ENCODE measurements at places on chromosomes 4 and X. TPM values are rescaled to one million over a fixed set of nuclear protein-coding genes. Genes with fewer than 3 reads are reported as not detected.
A peak's percentile ranks its signal among the peaks of the same experiment; 100 is the strongest.

- H3K4me3 ChIP-seq = peak overlapping the region; percentile 57
- no peak for DNase-seq
- no peaks in the 10 kb centered on the region for H3K36me3 ChIP-seq
- no peak overlapping the region for H3K27ac ChIP-seq
- peaks cover 6% of the 10 kb centered on the region for H3K27me3 ChIP-seq
Observed at GRCh38 chrX:139204898-139205667, 325.5 kb upstream of the F9 start.

- H3K4me1 ChIP-seq = no peaks in the 10 kb centered on the region
- no peak for DNase-seq
- no peak overlapping the region for H3K4me3 ChIP-seq
- no peaks in the 10 kb centered on the region for H3K27me3 ChIP-seq
Observed at GRCh38 chr4:7779432-7779768, 160.3 kb downstream of the AFAP1 start.

SNCA gene
- polyA plus RNA-seq = 0.44 TPM

GRCh38 chrX:123087326-123087725 is 96.8 kb upstream of the GRIA3 start:
- no peaks in the 10 kb centered on the region for H3K36me3 ChIP-seq
- peaks cover 19% of the 10 kb centered on the region for H3K4me1 ChIP-seq
- H3K4me3 ChIP-seq = no peak overlapping the region
- DNase-seq = no peak

DNA sequence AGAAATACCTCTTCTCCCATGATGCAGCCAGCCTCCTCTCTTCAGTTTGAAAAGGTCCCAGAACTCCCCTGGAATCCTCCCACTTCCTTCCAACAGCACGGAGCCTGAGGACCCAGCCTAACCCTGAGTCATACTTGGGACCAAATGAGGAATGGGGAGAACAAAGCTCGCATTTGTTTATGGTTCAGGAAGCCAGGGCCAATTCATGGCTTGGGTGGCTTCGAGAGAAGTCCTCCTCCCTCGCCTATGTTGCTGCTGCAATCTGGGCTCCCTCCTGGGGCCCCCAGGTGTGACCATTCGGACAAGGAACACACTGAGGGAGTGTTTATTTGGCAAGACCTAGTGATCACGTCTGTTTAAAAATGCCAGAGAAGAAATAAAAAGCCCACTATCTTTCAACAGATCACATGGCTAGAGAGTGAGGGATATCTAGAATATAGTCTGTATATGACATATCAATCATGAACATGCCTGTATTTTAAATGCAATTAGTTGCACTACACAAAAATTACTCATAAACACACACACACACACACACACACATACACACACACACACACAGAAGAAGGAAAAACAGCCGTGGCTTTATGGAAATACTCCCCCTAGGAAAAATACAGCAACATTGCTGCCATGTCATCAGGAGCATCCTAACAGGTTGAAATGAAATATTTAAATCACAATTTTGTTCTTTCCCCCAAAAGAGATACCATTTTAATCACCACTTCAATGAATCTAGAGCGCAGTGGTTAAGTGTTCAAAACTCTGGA is 155.7 kb upstream of the MAP3K15 start:
- no peak overlapping the region for H3K4me3 ChIP-seq
- peaks cover 5% of the 10 kb centered on the region for H3K4me1 ChIP-seq
- H3K27ac ChIP-seq = no peak overlapping the region
- no peak for DNase-seq
- H3K27me3 ChIP-seq = no peaks in the 10 kb centered on the region
- H3K36me3 ChIP-seq = no peaks in the 10 kb centered on the region

DNA sequence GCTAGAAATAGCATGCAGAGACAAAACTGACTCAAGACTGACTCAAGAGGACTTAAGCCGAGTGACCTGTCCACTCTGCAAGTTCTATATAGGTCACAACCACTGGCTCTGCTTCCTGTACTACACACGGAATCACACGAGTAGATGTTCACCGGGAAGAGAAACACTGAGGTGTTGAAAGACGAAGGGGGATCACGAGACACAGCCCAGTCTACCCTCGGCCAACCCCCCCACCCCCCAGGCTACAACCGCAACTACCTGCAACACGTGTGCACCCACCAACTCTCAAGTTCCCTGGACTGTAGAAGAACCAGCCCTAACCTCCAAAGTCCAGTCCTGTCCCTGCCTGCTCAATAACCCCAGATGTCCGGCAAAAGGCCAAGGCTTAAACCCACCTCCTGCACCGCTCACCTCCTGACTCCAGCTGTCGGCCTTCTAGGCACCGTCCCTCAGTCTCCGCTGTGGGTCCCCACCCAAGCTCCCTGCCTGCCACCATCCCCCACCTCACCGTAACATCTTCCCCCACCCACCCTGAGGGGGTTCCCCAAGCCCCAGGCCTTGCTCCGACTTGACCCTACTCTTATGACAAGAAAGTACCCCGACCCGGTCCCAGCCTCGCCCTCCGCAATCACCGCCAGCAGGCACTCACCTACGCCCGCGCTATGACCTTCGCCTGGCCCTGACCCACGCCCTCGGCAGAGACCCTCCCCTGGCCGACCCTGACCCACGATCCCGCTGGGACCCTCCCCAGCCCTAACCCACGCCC is 739 bp downstream of the GAK start:
- no peaks in the 10 kb centered on the region for H3K27me3 ChIP-seq
- H3K27ac ChIP-seq = peak overlapping the region; percentile 88
- no peaks in the 10 kb centered on the region for H3K36me3 ChIP-seq

DNA sequence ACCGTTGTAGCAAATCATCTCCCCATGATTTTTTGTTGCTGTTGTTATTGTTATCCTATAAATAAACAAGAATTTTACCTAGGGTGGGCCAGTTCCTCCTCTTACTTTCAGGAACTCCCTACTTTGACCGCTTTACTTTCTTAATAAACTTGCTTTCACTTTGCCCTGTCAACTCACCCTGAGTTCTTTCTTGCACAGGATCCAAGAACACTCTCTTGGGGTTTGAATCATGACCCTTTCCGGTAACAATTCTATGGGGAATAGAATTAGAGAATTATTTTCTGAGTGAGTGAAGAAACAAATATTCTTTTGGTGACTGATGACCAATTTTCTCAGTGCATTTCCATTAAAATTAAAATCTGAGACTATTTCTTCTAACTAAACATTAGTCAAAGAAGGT is 584.0 kb upstream of the TENM3 start:
- no peak for DNase-seq
- H3K4me3 ChIP-seq = no peak overlapping the region
- H3K27ac ChIP-seq = no peak overlapping the region

ETDA gene
- polyA plus RNA-seq = not detected

DNA sequence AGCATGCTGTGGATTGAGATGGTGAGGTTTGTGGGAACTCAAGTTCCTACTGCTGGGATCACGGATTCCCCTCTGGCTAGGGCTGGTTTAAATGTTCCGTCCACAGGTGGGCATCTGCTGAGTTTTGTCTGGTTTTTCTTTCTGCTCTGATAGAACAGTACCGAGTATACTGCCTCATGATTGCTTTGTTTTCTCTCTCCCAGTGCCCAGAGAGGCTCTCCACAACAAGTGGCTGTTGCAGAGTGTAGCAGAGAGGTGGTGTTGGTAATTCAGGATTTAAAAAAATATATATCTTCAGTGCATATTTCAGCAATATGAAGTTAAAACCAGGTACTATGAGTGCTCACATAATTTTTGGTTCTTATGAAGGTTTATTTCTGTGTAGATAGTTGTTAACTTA is 213.7 kb downstream of the TEX13C start:
- no peak for DNase-seq
- no peaks in the 10 kb centered on the region for H3K36me3 ChIP-seq
- H3K27me3 ChIP-seq = no peaks in the 10 kb centered on the region
- no peak overlapping the region for H3K27ac ChIP-seq
- no peaks in the 10 kb centered on the region for H3K4me1 ChIP-seq
- no peak overlapping the region for H3K4me3 ChIP-seq

DNA sequence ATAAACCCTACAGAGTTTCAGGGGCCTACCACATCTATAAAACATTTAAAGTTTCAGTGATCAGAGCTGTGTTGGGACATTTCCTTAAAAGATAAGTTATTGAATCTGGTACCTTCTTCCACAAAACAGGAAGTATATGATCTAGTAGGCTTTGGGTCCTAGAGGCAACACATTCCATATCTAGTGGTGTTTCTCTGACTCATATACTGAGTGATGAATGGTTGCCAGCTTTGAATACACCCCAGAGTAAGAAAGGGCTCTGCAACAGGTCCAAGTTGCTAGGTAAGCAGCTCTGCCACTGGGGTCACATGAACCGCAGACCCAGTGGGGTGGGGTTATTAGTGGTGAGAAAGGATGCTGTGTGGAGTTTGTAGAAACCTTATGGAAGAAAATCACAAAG is 32.4 kb upstream of the BLTP1 start:
- no peak for DNase-seq
- H3K27ac ChIP-seq = no peak overlapping the region
- no peaks in the 10 kb centered on the region for H3K4me1 ChIP-seq
- H3K36me3 ChIP-seq = no peaks in the 10 kb centered on the region
- H3K27me3 ChIP-seq = no peaks in the 10 kb centered on the region

L1CAM gene
- polyA plus RNA-seq = 0.28 TPM

- no peaks in the 10 kb centered on the region for H3K36me3 ChIP-seq
- H3K4me3 ChIP-seq = no peak overlapping the region
- no peaks in the 10 kb centered on the region for H3K4me1 ChIP-seq
- H3K27ac ChIP-seq = no peak overlapping the region
Observed at GRCh38 chr4:185634066-185634652, 98.9 kb upstream of the PDLIM3 start.

CFAP47 gene
- polyA plus RNA-seq = 0.03 TPM

DNA sequence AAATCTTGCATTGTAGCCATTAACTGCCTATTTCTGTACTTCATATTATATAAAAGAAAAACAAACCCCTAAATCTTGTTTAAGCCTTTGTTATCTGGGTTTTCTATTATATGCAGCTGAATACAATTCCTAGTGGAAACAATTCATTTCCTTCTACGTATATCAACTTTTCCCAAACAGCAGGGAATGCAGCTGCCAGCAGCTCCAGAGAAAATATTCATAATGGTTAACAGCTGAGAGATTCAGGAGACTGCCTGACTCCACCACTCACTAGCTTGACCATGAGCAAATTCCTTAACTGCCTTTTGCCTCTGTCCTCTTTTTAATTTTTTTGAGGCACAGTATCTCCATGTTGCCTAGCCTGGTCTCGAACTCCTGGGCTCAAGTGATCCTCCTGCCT is 146.2 kb downstream of the SPATA18 start:
- no peaks in the 10 kb centered on the region for H3K36me3 ChIP-seq
- H3K27ac ChIP-seq = no peak overlapping the region
- DNase-seq = no peak
- no peaks in the 10 kb centered on the region for H3K27me3 ChIP-seq
- H3K4me3 ChIP-seq = no peak overlapping the region

GRCh38 chr4:118265312-118266144 is 87.3 kb downstream of the PRSS12 start:
- no peaks in the 10 kb centered on the region for H3K27me3 ChIP-seq
- H3K4me1 ChIP-seq = no peaks in the 10 kb centered on the region
- no peaks in the 10 kb centered on the region for H3K36me3 ChIP-seq
- H3K27ac ChIP-seq = no peak overlapping the region

ARL9 gene
- not detected for polyA plus RNA-seq
